ENCODE measurements at places on chromosomes 13 and 19. TPM values are rescaled to one million over a fixed set of nuclear protein-coding genes. Genes with fewer than 3 reads are reported as not detected.

KIR3DL1 gene
- total RNA-seq = not detected

FLT3LG gene
- 92.8 TPM for total RNA-seq

CYP4F2 gene
- not detected for total RNA-seq

RDH8 gene
- total RNA-seq = not detected

CBY2 gene
- not detected for total RNA-seq

CASP14 gene
- not detected for total RNA-seq

IGSF23 gene
- total RNA-seq = not detected

ZNF146 gene
- 72.8 TPM for total RNA-seq

KLK12 gene
- total RNA-seq = not detected

ZNF253 gene
- 15.7 TPM for total RNA-seq

C19orf81 gene
- total RNA-seq = not detected

- ATAC-seq = no peak
These were observed 15.4 kb downstream of the NLRP12 start for GRCh38 chr19:53808710-53809125.

- ATAC-seq = no peak
These were observed 451.8 kb downstream of the SUCLA2 start for GRCh38 chr13:47549219-47549752.

DNA sequence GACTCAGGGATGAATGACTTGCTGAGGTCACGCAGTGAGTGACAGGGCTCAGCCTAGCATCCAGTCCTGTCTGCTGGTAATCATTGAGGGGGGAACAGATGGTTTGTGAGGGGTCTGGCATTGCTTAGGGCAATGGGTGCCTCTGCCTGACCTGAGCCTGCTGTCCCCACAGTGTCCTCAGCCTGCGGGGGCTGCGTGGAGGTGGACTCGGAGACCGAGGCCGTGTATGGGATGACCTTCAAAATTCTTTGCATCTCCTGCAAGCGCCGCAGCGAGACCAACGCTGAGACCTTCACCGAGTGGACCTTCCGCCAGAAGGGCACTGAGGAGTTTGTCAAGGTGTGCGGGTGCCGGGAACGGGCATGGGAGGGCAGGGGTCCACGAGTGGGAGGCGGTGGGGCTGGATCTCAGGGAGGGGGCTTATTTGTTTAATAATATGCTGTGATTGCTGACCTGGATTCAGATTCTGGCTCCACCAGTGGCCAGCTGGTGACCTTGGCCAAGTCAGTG lies 2.1 kb downstream of the SCN1B start:
- no peak for ATAC-seq

DNA sequence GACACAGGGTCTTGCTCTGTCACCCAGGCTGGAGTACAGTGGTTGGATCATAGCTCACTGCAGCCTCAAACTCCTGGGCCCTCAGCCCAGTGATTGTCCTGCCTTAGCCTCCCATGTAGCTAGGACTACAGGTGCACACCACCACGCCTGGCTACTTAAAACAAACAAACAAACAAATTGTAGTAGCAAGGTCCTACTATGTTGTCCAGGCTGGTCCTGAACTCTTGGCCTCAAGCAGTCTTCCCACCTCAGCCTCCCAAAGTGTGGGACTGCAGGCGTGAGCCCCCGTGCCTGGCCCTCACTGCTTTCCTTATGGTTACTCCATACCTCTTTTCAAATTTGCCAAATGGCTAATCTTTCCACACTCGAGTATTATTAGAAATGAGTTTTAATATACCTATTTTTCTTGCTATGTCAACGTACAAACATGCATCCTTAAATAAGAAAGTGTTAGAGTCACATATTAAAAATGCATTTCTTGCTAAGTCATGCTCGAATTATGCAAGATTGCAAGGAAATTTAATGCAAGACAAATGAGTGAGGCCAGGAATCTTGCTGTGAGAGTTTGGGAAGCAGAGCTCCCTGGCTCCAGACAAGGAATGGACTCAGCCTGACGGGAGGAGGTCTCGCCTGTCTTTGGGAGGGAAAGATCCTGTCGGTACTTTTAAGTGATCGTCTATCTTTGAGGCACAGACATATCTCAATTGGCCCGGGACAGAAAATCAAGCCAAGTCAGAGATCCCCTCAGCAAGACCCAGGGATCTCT lies 39.4 kb downstream of the RFX2 start:
- no peak for ATAC-seq

DNA sequence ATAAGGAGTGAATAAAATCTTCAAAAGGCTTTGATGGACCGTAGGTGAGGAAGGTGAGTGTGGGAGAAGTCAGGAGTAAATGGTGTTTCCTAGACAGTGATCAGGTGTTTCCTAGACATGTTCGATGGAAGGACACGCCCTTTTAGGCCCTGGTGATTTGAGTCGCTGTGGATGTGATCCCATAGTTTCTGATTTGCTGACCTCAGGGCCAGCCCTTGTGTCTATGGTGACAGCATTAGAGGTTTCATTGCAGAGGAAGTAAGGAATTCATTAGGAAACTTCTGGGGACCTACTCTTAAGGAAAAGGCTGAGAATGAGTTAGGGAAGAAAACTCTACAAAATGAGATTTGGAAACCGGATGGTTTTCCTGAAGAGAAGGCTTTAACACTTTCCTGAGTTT lies 31.5 kb upstream of the RNF113B start:
- no peak for ATAC-seq

DNA sequence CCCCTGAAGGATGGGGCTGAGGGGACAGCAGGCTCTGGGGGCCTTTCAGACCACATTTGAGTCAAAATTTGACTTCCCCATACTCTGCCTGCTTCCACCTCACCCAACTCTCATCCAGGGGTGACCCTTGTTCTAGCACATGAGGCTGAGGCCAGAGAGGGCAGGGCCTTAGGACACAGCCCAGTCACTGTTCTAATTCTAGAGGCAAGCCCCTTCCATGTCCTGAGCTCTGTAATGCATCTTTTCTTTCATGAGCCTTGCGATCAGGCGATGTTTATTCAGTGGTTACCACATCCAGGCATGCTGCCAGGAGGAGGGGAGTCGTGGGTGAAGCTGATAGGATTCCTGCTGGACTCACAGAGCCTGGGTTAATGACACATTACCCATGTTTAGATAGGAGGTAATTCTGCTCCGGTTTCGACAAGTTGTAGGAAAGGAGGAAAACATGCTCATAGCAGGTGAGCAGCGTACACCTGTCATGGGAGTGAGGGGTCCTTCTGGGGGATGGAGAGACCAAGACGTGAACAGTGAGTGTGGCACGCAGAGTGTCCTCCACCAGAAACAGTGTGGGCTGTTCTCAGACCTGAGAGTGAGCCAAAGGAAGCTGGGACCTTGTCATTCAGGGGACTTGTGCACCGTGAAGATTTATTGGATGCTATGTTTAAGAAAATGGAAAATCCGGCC lies 9.3 kb downstream of the RPS9 start:
- ATAC-seq = no peak

- no peak for ATAC-seq
These were observed 127.5 kb downstream of the FREM2 start for GRCh38 chr13:38814331-38814730.

GRCh38 chr13:111295886-111296285 lies 24.6 kb upstream of the TEX29 start:
- no peak for ATAC-seq

DNA sequence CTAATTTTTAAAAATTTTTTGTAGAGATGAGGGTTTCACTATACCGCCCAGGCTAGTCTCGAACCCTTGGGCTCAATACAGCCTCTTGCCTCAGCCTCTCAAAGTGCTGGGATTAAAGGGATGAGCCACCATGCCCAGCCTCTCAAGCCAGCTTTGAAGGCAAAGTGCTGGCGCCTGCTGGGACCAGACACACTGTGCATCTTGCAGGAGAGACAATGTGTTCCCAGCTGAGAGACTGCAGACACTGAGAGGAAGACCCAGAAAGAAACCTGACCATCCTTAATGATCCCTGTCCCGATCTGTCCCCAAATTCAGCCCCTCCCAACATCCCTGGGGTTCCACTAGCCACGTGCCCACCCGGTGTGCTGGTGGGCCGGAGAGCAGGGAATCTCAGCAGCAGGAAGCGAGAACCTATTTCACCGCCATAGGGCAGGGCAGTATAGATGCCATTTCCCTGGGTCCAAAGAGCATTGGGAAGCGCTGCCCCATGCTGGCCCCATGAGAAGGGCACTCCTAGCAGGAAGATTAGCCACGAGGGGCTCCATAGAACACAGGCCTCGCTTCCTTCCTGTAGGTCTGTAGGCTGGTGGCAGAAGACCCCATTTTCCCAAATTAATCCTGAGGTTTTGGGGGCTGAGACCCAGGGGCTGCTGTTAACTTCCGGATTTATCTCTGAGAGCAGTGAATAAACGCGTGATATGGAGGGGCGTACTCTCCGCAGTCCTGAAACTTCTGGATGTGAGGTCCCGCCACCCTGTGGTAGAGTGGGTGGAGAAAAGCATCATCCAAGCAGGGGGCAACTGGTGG lies 968 bp downstream of the RAVER1 start:
- no peak for ATAC-seq

- ATAC-seq = no peak
These were observed 317.4 kb downstream of the NALCN start for GRCh38 chr13:101098873-101099272.

GRCh38 chr13:45537516-45537915 lies 72.8 kb downstream of the COG3 start:
- no peak for ATAC-seq

DNA sequence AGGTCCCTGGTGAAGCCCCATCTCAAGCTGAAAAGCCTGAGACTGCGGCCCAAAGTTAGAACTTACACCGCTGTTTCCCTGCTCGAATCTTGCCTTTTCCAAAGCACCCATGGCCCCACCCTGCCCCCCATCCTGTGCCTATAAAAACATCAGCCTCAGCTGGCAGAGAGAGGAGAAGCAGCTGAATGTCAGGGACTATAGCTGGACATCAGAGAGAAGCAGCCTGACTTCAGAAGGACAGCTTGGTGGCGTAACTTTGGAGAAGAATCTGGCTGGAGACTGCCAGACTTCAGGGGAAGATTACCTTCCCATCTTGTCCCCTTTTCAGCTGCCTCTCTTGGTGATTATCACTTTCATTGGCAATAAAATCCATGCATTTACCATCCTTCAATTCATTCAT lies 9.3 kb upstream of the RCBTB2 start:
- ATAC-seq = no peak

DNA sequence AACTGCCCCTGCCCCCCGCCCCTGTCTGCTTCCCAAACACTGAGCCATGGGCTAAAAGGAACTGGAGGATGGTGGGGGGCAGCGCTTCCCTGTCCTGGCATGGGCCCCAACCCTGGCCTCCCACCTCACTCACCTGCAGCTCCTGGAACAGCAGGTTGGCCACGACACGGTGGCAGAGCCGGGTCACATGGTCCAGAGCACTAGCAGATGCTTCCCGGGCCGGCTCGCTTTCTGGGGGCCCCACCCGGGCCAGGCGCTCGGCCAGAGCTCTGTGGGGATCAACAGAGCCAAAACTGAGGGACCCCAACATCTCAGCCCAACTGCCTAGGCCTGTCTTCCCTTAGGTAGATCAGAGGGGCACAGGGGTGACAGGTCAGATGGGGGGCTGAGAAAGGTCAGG lies 20.6 kb downstream of the EXOC3L2 start:
- no peak for ATAC-seq

- ATAC-seq = no peak
These were observed 34.5 kb downstream of the MYO9B start for GRCh38 chr19:17109962-17110598.

DNA sequence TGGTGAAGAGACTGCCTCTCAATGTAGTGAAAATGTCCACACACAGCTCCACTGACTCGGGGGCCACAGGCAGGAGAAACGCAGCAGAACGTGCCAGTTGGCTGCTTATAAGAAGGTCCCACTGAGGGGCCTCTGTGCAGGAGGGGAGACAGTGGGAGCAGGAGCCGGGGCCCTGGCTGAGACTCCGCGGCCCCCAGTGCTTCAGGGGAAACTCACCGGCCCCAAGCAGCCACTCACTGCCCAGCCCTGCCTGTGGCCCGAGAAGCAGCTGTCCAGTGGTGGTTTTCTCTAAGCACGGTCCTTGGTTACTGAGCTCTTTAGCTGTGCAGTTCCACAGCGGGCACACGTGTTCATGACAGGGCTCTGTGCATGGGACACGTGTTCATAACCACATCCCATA lies 91.9 kb upstream of the MCF2L start:
- no peak for ATAC-seq

GRCh38 chr13:114067381-114067885 lies 65.0 kb downstream of the RASA3 start:
- peak; percentile 60 for ATAC-seq

- no peak for ATAC-seq
These were observed 130.1 kb downstream of the RGCC start for GRCh38 chr13:41587490-41587889.

- ATAC-seq = no peak
These were observed 507 bp upstream of the SWSAP1 start for GRCh38 chr19:11373885-11374432.

- peak; percentile 44 for ATAC-seq
These were observed 481.4 kb downstream of the PCDH9 start for GRCh38 chr13:66748712-66749111.

- no peak for ATAC-seq
These were observed 303.9 kb downstream of the SLITRK5 start for GRCh38 chr13:87975035-87975434.

GRCh38 chr19:45076851-45077730 lies 813 bp upstream of the ZNF296 start:
- ATAC-seq = no peak

GRCh38 chr13:110387451-110388107 lies 80.5 kb downstream of the COL4A2 start:
- ATAC-seq = no peak

DNA sequence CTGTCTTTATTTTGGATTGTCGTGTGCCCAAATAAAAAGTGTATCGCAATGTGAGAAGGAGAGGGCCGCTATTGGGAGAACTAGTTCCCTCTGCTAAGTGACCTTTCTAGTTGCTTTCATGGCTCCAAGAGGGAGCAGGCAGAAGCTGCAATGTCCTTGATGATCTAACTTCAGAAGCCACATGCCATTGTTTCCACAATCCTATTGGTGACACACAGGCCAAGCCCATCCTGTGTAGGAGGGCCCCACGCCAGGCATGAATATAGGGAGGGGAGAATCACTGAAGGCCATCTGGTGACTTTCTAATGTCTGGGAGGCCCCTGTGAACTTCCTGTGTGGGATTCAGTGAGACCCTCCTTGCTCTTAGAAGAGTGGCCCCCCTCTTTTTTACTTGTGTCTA lies 47.8 kb upstream of the KPNA3 start:
- no peak for ATAC-seq

GRCh38 chr13:110820322-110820721 lies 94.5 kb downstream of the ANKRD10 start:
- no peak for ATAC-seq

- ATAC-seq = peak; percentile 96
These were observed 10.2 kb downstream of the DHRS12 start for GRCh38 chr13:51793570-51794271.

DNA sequence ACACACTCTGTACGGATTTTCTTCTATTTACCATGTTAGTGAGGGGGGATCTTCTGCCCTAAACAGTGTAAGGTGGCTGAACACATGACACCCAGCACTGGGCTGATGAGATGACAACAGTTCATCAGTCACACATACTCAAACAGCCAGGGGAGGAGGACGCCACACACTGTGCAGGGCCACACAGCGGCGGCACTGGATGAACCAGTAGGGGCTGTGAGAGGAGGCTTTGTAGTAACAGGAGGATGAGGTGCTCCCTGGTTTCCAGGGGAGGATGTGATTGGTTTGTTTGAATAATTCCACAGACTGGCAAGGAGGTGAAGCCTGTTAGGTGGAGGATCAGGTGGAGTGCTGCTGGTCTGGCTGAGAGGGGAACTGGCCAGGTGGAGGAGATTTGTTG lies 16.3 kb upstream of the GTF3A start:
- no peak for ATAC-seq

- no peak for ATAC-seq
These were observed 833.0 kb downstream of the DIAPH3 start for GRCh38 chr13:59330764-59331163.

GRCh38 chr13:98264877-98265276 lies 87.8 kb upstream of the RNF113B start:
- ATAC-seq = no peak

Measured in activated T-helper 17 cell treated with anti-CD3 and anti-CD28 coated beads, Interleukin-2, amount 50 U/mL, for 72 hours (primary cell).